ENCODE measurements at places on chromosomes 3 and 15. TPM values are rescaled to one million over a fixed set of nuclear protein-coding genes. Genes with fewer than 3 reads are reported as not detected.

ACTC1 gene
- not detected for total RNA-seq

MRPL47 gene
- total RNA-seq, result 22.3 TPM

CPN2 gene
- total RNA-seq, result not detected

GRCh38 chr15:39756806-39757522, 25.7 kb downstream of the FSIP1 start:
- DNase-seq, result peak; percentile 81

GRCh38 chr3:76873532-76874242, 166.2 kb upstream of the ROBO2 start:
- no peak for DNase-seq
